CD4-positive, alpha-beta T cell treated with Interleukin-17A for 4 hours (primary cell): ENCODE measurements at places on chromosomes 2 and 18.
A peak's percentile ranks its signal among the peaks of the same experiment; 100 is the strongest.

DNA sequence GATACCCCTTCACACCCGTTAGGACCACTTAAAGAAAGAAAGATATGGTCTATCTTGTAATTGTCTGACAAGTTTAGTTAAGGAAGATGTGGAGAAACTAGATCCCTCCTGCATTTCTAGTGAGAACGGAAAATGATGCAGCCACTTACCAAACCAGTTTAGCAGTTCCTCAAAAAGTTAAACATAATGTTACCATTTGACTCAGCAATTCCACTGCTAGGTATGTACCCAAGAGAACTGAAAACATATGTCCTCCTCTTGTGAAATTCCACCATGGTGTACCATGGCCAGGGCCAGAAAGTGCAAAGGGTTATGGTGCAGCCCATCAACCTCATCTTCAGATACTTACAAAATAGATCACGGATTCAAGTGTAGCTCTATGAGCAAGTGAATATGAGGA is 79.0 kb upstream of the ID2 start:
- no peak for DNase-seq

DNA sequence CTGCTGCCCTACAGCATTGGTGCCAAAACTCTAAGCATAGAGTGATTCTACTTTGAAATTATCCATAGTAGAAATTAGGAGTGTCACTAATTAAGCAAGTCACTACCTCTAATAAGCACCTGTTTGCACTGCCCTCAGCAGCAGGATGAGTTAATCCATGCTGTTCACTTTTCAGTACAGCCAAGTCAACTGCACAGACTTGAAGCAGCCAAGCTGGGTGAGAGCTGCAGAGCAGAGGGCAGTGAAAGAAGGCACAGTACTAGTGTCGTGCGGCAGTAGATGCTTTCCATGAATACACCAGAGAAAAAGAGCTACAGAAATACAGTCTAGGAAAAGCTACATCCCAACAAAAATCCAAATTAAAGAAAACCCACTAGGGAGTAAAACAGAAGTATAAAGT is 98.6 kb downstream of the RAPH1 start:
- no peak for DNase-seq

DNA sequence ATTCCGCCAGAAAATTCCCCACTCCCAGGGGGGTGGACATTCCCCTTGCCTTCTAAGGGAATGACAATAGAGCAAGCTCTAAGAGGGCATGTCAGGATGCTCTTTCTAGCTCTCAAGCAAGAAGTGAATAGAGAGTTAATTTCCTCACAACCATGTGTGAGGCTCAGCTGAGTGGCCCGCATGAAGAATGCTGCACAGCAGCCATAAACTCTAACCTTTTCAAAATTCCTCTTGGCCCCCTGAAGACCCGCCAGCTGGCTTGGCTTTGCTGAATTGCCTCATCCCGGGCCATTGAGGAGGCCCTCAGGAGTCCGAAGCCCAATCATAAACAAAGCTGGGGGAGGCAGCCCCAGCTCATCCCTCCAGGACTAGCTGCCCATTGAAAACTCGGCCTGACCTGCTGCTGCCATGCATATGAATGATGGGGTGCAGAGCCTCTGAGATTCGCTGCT is 38.2 kb downstream of the NRP2 start:
- DNase-seq: no peak

DNA sequence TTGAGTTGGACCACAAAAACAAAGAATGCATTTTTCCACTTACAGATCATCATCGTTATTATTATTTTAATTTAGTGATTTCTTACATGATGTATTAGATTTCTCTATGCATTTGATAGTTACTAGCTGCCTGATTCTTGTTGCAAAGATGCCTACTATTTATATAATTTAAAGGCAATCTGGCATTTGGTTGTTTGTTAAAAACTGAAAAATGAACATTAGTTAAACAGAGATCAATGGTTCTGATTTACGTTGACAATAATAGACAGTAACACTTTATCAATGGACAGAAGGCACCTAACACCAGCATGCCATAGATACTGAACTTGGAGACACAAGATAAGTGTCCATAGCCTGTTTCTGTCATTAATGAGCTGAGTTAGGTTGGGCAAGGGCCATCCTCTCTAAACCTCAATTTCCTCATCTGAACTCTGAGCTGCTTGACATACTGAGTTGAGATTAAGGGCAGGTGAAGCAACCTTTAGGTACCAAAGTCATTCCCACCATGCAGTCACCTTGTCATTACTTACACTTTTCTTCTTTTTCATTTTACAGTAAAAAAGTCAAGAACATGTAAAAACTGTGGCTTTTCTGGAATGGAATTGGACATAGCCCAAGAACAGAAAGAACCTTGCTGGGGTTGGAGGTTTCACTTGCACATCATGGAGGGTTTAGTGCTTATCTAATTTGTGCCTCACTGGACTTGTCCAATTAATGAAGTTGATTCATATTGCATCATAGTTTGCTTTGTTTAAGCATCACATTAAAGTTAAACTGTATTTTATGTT is 3.1 kb downstream of the CCL20 start:
- no peak for DNase-seq

- no peak for DNase-seq
Observed at GRCh38 chr18:9575558-9575957, 38.8 kb downstream of the PPP4R1 start.

- DNase-seq: peak; percentile 30
Observed at GRCh38 chr2:241391892-241392665, 36.0 kb downstream of the FARP2 start.
